Hematopoietic multipotent progenitor cell treated with erythropoietin and hydrocortisone succinate and interleukin-3 and kit ligand, for 6 days (in vitro differentiated cells): ENCODE measurements at places on chromosomes 11 and 22.
A peak's percentile ranks its signal among the peaks of the same experiment; 100 is the strongest.

- no peak for DNase-seq
Measured at GRCh38 chr11:7487360-7487759, 2.1 kb downstream of the OLFML1 start.

- no peak for DNase-seq
Measured at GRCh38 chr22:35124691-35125219, 58.8 kb downstream of the ISX start.

DNA sequence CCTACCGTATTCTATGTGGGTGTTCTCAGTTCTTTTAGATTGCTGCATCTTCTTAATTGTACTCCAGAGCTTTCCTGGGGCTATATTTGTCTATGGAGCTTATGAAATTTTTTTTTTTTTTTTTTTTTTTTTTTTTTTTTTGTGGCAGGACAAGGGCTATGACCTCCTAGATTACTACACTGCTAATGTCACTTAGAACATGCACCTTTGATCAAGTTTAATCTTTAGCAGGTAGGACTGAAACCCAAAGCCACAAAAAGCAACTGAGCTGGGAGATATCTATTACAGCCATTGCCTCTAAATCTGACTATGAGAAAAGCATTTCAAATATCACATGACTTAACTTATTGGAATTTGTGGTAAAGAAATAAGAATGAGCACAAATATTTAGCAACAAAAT is 21.7 kb upstream of the ABTB2 start:
- peak; percentile 21 for DNase-seq

GRCh38 chr11:576811-577610 is 741 bp downstream of the PHRF1 start:
- DNase-seq: no peak

- no peak for DNase-seq
Measured at GRCh38 chr11:78339483-78339882, 78.1 kb downstream of the GAB2 start.

DNA sequence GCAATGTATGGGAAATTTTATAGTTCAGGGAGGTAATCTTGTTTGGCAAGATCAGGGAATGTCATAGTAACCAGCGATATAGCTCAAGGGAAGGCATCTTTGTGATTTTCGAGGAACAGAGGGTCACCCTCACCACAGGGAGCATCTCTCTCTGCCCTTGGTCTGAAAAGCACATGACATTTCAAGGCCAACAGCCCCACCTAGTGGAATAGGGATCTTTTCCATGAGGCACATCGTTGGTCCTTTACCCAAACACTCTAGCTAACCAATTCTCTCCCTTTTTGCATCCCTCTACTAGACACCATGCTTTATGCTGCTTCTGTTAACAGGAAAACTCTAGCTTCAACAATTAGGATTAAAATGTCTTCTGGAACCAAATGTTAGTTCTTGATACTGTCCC is 179.0 kb downstream of the GRM5 start:
- peak; percentile 41 for DNase-seq

GRCh38 chr11:17515443-17516176 is 28.6 kb downstream of the USH1C start:
- DNase-seq: no peak

GRCh38 chr11:45816614-45817013 is 11.7 kb downstream of the SLC35C1 start:
- DNase-seq: no peak

DNA sequence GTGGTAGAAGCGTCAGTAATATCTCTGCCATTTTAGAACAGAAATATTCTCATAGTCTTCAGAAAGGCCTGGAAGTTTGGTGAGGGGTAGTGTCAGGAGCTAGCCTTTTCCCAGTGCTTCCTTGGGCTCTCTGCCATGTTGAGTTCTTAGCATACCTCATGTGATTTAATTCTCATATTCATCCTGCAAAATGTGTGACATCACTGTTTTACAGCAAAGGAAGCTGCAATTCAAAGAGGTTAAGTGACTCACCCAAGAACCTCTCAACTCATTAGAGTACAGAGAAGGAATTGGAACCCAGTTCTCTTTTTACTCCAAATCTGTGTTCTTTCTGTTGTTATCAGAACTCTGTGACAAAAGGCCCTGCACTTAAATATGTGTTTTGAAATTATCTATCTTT is 72.1 kb downstream of the RNF169 start:
- no peak for DNase-seq

- DNase-seq: no peak
Measured at GRCh38 chr11:17631702-17632365, 84.8 kb downstream of the OTOG start.

- no peak for DNase-seq
Measured at GRCh38 chr22:24389680-24390079, 37.7 kb upstream of the ADORA2A start.

DNA sequence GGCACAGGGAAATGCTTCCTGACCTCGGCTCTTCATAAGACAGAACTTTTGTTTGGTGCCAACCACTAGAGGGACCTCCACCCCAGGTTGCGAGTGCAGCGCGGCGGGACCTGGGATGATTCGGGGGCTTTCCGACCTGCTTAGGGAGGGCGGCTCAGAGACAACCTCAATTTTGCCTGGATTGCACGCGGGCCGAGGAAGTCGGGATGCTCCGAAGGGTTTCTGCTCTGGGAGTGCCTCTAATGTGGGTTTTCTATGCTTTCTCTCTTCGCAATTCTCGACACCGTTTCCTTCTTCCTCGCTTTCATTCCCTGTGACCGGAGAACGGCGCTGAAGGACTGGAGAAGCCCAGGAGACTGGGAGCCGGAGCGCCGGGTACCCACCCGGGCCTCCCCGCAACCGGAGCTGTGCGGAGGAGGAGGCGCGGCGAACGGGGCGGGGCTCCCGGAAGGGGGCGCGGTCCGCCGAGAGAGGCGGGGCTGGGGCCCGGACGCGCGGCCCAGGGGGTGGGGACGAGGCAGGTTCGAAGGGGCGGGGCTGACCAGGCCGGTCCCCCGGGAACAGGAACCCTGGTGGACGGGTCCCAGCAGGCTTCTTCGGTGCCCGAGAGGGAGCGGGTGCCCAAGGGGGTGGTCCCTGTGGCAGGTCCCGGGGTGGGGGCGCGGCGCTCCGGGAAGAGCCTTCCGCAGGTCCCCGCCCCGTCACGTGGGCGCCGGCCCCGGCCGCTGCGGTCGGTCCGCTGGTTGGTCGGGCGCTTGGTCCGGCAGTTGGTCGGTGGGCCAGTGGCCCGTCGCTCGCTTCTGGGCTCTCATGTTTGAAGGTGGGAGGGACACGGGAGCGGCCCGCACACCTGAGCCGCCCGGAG is at the start of gene PPFIBP2:
TSS of gene PPFIBP2 (plus strand) at position 766 of the 865 bp plus-strand sequence. CDS start 35,477 bp downstream, outside the sequence.
- peak; percentile 79 for DNase-seq

DNA sequence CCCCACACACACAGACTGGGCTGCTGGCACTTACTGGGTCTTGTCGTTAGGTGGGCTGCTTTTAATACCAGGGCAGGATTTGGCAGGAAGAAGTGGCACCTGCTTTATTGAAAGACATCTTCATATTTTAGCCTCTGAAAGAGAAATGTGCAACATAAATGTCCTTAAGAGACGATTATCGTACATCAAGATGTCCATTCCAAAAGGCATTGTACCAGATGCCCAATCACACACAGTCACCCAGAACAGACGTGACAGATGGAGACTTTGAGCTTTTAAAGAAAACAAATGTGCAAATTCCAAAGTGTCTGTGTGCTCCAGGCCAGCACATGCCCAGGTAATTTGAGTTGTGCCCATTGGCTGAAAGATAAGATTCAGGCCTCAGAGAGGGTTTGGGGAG is 155.7 kb downstream of the RRAS2 start:
- DNase-seq: no peak

GRCh38 chr22:30397656-30398635 is 1.1 kb downstream of the SEC14L2 start:
- DNase-seq: peak; percentile 81

GRCh38 chr11:43467958-43468357 is 109.2 kb downstream of the TTC17 start:
- DNase-seq: no peak

- no peak for DNase-seq
Measured at GRCh38 chr22:38623351-38623750, 32.8 kb downstream of the FAM227A start.

DNA sequence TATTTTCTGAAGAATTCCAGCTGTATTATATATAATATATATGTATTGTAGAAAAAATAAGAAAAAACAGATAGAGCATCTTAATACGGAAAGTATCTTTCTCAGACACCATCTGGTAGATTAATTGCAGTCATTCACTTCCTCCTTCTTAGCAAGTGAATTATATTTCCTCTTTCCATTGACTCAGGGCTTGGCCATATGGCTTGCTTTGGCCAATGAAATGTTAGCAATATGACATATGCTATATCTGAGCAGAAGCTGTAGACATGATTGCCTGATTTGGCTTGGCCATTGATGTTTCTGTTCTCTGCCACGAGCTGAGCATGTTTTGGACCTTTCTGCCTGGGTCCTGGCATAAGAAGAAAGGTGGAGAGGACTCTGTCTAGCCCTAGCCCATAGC is 34.4 kb upstream of the ZBED5 start:
- peak; percentile 52 for DNase-seq

- DNase-seq: peak; percentile 33
Measured at GRCh38 chr11:19237813-19238212, 2.9 kb downstream of the E2F8 start.

DNA sequence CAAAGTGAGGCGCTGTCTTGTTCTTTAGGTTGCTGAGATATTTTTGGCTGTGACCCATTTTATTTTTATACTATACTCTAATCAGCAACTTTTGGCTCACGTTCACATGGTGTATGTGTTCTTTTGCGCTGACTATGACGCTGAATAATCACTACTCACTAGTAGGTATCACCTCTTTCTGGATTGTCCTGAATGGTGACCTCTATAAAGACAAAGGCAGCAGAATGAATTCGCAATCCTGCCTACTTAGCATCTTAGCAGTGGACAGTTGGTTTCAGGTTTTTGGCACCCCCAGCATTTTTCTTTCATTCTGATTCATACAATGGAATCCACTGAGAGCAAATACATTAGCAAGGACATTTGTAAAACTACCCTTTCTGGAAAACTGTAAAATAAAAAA is 351.3 kb downstream of the JRKL start:
- no peak for DNase-seq

DNA sequence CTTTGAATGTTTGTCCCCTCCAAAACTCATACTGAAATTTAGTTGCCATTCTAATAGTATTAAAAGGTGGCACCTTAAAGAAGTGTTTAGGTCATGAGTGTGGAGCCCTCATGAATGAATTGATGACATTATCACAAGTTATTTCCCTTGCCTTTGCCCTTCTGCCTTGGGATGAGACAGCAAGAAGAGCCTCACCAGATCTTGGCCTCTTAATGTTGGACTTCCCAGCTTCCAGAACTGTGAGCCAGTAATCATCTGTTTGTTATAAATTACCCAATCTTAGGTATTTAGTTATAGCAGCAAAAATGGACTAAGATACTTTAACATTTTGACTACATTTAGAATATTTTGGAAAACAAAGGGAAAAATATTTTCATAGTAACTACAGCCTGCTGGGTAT is 371.0 kb downstream of the JRKL start:
- no peak for DNase-seq

GRCh38 chr22:30903876-30904460 is 64.6 kb downstream of the MORC2 start:
- DNase-seq: no peak

DNA sequence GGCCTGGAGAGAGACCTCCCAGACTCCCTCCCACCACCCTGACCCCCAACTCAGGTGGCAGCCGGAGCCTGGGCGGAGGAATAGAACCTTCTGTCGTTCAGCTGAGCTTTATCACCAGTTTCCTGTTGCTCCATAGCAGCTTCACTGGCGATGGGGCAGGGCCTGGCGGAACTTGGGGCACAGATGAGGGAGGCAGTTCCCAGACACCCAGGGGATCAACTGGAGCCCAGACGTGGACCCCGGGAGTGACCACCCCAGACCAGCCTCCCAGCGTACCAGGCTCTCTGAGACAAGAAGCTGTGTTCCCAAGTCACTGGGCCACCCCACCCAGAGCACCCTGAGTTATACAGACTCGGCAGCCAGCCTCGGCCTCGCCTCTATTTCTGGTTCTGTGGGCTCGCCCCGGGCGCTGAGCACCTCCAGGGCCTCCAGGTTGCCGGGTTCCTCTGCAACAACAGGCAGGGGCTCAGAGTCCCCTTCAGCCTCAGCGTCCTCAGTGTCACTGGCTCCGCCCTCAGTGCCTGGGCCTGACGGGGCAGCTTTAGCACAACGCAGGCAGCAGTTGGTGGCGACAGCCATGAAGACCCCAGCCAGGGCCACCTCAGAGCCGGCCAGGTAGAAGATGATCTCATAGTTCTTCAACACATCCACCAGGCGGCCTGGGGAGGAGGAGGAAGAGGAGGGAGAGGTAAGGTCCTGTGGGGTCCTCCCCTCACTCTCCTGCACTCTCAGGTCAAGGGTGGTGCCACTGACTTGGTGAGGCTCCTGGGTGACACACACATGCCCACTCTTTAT is 5.7 kb downstream of the SLC16A8 start:
- no peak for DNase-seq

GRCh38 chr11:61035526-61035835 is 64.0 kb downstream of the CD6 start:
- no peak for DNase-seq

DNA sequence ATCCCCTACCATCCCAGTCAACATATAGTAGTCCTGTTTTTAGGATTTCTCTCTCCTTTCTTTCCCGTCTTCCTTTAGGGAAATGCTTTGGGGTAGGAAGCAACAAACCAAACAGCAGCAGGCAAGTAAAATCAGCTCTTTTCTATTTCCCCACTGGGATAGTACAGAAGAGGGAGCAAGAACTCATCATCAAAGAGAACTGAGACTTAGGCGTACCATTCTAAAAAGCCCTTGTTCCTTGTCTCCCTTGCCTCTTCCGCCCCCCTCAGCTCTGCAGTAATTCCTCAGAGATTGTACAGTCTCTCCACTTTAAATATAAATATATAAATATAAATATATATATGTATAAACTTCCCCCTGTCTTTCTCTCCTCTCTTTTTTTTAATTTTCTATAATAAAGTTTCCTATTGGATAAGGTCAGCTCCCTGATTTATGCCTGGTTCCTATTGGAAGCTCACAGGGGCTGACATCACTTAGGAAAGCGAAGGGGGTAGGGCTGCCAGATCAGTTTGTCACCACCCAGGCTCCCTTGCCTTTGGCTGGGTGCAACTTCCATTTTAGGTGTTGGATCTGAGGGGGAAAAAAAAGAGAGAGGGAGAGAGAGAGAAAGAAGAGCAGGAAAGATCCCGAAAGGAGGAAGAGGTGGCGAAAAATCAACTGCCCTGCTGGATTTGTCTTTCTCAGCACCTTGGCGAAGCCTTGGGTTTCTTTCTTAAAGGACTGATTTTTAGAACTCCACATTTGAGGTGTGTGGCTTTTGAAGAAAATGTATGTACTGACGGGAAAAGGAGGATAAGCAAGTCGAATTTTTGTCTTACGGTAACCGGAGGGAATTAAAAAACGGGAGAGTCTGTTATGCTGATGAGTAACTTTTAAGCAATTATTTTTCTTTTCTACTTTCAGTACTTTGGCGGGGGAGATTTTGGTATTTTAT is at the start of gene CTNND1:
TSS of gene CTNND1 (plus strand) at position 502 of the 934 bp plus-strand sequence. CDS start 29,677 bp downstream, outside the sequence.
- peak; percentile 96 for DNase-seq
